ENCODE measurements at places on chromosomes 2 and 18.

DNA sequence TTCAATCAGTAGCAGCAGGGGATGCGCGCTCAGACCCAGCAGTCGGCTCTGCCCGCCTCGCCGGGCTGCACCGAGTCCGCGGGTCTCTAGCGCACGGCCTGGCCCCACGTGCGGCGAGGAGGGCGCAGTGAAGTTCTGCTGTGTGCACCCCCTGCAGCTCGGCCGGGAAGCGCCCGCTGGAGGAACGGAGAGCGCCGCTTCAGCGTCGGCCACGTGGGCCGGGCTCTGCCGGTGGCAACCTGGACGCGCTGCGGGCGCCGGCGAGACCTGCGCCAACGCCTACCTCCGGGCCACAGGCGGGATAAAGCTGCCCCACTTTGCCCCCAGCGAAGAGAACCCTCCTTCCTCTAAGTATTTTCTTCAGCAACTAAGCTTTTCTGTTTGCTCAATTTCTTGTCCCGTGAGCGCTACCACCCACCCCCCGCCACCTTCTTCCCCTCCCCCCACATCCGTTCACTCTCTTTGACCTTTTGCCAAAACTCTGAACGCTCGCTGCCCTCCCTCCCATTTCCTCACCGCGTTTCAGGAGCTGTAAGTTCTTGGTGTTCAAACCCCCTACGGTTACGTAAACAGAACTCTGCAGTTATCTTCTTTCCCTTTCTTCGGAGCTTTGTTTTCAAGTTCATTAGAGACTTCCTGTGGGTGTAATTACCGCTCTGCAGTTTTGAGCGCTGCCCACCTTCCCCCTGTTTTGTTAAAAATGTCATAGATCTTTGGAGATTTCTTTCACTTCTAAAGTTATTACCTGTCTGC lies 42.6 kb upstream of the EDAR start:
- peak; percentile 46 for DNase-seq

GRCh38 chr2:239507576-239508258 lies 106.9 kb upstream of the HDAC4 start:
- DNase-seq: no peak

DNA sequence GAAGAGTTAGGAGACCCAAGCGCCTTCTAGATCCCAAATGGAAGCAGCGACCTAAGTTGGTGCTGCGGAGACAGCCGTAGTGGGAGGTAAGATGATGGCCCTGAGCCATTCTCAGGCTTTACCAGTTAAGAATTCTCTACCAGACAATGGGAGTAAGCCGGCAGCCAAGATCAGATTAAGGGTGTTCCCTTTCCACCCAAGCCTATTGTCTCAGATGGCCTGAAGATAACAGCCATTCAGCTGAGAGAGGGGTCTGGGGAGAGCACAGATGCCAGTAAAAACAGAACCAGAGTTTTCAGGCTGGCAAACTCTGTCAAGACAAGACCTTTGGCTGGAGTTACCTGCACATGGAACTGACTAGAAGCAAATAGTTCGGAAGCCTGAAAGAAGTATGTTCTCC lies 191.7 kb upstream of the HAAO start:
- DNase-seq: no peak

DNA sequence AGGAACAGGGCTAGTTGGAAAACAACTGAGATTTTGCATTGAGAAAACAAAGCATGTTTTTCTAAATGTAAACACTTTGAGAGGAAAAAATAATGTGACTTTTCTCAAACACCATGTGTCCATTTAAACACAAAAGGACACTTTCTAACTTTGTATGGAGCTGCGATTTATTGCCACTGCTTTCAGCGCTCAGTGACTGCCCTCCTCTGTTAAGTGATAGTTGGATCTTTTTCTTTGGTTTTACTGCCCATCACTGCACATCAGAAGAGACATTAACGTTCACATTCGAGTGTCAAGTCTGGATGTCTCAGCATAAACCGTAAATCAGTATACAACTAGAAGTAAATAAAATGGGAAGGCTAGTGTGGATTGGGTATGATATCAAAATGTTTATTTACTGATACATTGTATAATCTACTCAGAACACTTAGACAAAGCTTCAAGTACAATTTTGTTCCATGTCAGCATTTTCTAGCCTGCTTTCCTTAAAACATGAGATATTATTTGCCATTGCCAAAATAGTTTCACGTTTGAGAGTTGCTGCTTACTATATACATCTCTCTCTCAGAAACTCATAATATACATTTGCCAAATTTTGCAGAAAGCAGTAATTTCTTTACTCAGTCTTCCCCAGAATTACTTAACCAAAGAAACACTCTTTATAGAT lies 237.6 kb downstream of the IKZF2 start:
- DNase-seq: no peak

DNA sequence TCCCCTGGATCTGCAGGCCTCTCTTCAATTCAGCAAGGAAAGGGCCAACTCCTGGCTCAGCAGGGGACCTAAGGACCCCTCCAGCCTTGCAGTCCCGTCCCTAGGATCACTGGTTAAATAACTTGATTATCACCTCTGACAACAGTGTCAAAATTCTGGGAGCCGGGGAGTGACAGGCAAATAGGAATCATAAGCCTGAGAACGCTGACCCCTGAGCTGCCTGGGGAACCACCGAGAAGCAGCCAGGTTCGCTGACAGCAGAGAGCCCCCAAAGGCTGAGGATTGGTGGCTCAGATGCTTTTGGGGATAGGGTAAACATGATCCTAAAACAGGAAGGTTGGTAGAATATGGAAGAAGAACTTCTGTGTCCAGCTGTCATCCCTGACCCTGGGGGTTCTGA lies 17.5 kb upstream of the TNS1 start:
- no peak for DNase-seq

DNA sequence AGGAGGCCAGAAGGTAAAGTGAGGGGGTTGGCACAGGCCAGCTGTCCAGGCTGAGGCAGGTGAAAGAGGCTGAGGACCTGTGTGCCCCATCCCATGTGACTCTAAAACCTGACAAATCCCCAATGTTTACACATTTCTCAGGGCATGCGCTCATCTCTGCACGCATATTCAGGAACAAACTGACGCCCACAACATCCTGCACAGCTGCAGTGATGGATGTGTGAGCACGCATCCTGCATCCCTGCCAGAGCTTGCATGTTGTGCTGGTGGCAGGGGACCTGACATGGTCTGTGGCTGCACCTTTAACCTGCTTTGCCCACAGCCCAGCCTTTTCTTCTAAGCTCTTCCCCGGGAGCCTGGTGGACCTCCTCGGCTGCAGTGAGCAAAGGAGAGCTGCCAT lies 83.1 kb downstream of the FBXO15 start:
- DNase-seq: no peak

DNA sequence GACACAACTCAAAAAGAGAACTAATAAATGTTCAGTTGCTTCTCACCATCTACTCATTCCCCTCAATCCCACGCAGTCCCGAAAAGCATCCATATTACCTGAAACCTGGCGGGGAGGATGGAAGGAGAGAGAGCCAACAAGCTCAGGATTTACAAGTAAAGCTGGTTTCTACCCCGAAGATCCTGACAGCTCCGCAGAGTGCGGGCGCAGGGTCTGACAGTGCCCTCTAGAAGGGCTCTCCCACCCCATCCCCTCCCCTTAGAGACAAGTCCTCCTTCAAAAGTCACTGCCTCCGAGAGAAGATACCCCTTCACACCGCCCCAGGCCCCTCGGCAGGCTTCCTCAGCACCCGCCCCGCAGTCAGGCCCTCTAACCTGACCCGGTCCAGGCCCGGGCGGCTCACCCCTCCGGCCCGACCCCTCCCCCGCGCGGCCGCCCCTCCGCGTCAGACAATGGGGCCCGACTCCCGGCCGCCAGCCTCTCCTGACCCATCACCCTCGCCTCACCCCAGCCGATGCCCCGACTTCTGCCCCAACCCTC lies 550 bp downstream of the RAB1A start:
- DNase-seq: peak; percentile 10

DNA sequence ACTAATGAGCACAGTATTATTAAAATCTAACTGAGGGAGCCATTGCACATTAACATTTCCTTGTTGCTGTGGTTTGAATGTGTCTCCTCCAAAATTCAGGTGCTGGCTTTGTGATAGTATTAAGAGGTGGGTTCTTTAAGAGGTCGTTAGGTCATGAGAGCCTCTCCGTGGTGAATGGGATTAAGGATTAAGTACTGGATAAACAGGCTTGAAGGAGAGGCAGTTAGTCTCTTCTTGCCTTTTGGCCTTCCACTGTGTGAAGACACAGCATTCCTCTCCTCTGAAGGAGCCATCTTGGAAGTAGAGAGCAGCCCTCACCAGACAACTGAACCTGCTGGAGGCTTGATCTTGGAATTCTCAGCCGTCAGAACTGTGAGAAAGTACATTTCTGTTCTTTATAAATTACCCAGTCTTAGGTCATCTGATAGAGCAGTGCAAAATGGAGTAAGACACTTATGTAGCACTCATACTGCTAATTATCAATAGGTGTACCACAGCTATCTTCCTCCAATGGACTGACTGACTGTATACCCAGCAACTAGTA lies 182.7 kb downstream of the MYO3B start:
- DNase-seq: no peak

DNA sequence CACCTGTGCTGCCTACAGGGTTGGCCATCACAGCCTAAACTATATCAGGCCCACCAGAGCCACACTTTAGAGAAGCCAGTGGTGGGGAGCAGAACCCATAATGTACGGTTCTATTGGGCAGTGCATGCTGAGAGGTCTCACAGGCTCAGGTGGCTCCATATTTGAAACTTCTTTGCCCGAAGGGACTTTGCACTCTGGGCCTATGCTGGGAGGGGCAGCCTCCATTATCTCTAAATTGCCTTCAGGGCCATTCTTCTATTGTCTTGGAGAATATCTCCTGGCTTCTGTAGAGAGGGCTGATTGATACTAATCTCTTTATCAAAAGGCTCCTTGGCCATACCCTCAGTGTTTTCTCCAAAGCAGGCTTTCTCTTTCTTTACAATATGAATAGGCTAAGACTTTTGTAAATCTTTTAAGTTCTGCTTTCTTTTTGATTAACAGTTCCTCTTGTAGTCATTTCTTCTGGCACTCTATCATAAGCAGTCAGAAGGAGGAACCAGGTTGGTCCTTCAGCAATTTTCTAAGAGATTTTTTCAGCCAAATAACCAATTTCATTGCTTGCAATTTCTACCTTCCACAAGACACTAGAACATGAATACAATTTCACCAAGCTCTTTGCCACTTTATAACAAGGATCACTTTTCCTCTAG lies 44.5 kb downstream of the RPE start:
- no peak for DNase-seq

GRCh38 chr2:56286936-56287335 lies 103.1 kb downstream of the CCDC85A start:
- no peak for DNase-seq

- DNase-seq: peak; percentile 63
Observed at GRCh38 chr2:96528006-96528699, 8.4 kb upstream of the ARID5A start.

- peak; percentile 100 for DNase-seq
Observed at GRCh38 chr2:174787487-174788205, 23.4 kb upstream of the CHRNA1 start.

DNA sequence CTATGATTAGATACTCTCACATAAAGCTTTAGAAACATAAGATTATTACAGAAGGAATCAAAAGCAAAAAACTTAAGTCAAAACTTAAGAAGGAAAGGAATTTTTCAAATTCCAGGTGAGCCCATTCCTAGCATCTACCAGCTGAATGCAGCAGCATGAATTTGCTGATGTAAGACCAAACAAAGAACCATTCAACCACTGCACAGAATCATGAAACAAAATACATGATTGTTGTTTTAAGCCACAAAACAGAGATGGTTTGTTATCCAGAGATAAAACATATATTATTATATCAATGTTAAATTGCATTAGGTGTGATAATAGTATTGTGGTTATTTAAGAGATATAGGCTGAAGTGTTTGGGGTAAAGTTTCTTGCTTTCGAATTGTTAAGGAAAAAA lies 29.0 kb downstream of the PIGN start:
- no peak for DNase-seq

- DNase-seq: no peak
Observed at GRCh38 chr2:143345887-143346787, 216.9 kb downstream of the ARHGAP15 start.

DNA sequence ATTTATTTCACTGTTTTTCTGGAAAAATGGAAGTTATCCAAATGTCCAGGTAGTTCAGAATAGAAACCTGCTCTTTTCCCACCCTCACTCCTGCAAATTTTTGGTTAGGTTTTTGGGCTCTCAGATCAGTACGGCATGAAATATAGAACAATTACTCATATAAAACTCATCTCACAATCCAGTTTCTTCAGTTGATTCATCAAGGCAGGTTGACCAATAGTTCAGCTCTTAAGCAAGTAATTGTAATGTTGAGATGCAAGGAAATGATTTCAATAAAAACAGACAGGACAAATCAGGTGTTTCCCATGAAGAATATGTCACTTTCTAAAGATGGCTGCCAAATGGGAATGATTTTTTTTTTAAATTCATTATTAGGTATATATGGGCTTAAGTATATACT lies 2.0 kb downstream of the RAB27B start:
- no peak for DNase-seq

GRCh38 chr2:15747603-15748471 lies 156.2 kb downstream of the DDX1 start:
- DNase-seq: peak; percentile 11

DNA sequence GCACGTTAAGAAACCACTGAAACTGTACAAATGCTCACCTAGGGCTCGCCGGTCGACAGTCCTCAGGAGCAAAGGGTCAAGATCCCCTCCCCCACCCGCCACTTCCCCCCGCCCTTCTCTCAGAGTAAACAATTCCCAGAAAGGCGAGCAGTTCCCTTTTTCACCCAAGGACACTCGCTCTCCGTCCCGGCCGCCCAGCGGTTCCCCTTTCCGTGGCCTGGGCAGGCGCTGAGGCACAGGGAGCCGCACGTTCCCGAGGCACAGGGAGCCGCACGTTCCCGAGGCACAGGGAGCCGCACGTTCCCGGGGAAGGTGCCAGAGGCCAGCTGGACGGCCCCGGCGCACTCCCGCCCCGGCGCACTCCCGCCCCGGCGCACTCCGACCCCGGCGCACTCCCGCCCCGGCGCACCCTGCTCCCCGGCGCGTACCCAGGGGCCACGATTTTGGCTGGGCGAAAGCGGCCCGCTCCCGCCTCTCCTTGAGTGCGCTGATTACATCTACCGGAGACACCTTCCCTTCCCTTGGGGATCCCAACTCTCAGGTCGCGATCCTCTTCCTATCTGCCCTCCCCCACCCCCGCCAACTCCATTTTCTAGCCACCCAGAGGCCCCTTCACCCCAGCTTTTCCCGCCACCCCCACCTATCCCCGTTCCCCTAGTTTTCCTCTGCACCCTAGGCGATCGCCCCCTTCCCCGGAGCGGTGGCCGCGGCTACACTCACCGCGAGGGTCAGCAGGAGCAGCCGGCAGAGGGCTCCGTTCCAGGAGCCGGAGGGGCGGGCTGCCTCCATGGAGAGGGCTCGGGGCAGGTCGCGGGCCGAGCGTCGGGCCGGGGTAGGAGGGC lies 817 bp downstream of the DSC2 start:
- DNase-seq: no peak

- no peak for DNase-seq
Observed at GRCh38 chr18:71079606-71080005, 790.8 kb downstream of the SOCS6 start.

GRCh38 chr2:238203973-238204683 lies 633 bp upstream of the ILKAP start:
- no peak for DNase-seq

DNA sequence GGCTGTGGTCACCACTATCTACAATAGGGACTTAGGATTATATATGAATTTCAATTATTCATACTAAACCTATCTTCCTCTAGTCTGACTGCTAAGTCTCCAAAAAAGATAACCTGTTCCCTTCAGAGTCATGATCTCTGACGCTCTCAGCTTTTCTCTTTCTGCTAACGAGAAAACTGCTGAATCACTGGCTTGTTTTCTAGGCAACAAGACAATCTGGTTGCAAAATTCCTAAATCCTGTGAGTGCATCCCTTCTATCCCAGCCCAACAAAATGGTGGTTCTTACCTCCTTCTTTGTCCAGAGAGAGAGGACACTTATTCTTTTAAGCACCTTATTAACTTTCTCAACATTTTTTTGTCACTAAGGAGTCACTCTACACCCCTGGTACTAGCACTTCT lies 312.3 kb upstream of the PKDCC start:
- no peak for DNase-seq
